Cardiac muscle cell (in vitro differentiated cells and primary cell): ENCODE measurements at places on chromosomes 3 and 15.

DNA sequence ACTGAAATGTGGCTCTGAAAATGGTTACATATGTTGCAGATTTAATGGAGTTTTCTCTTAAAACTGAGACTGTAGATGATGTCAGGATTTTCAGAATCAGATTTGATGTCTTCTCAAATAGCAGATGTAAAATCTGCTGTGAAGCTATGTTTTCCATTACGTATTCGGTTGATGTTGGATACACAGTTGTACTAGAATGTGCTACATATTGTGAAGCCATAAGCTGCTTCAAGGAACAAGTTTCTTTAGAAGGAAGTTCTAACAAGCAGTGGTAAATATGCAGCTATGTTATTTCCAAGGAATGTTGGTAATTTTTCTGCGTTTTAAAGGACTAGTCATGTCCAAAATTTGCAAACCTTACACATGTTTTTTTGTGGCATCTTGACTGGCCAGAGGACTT lies 197.7 kb downstream of the RBMS3 start:
- no peak for DNase-seq

DNA sequence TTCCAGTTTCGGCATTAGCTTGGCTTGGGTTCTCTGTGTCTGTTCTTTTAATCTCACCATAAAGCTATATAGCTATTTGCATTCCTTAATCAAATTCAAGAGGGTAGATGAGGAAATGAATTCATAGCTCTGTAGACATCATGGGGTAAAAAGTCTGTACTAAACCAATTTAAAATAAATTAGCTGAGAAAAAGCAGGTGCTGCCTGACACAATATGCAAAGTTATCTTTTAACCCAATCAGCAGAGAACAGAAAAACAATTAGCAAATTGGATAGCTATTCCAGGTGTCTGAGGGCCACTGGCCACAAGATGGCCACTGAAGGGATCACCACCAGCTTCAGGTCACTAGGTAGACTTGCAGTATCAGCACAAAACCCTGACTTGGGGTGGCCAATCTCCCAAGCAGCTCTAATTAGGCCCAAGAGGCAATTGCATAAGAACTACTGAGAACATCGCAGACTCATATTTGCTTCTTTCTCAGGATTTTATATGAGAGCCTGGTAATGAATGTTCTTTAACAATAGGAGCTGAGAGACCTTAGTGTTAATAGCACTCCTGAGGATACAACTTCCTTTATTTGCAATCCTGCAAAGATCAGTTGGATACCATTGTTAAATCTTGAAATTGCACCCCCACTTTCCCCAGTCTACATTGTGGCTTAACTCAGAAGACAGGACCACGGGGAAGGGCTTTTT lies 494.3 kb downstream of the PDCD6IP start:
- DNase-seq: no peak

DNA sequence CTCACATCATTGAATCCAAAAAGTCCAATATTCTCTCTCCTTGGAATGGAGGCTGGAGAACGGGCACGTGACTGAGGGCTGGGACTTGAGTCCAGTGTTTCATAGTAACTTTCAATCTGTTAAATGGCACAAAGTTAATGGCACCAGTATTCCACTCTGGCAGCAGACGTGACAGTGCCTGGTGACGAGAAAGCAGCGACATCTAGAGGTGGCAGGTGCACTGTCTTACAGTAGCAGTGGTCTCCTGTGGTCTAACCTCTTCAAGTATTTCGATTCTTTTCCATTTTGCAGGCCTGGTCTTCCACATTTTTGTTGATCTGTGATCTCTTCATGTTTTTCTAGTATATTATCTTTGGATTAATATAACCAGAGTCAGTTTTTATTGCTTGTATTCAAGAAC lies 107.1 kb downstream of the OXSM start:
- DNase-seq: no peak

- no peak for DNase-seq
These were observed 162.7 kb upstream of the AGTR1 start for GRCh38 chr3:148535001-148535400.

DNA sequence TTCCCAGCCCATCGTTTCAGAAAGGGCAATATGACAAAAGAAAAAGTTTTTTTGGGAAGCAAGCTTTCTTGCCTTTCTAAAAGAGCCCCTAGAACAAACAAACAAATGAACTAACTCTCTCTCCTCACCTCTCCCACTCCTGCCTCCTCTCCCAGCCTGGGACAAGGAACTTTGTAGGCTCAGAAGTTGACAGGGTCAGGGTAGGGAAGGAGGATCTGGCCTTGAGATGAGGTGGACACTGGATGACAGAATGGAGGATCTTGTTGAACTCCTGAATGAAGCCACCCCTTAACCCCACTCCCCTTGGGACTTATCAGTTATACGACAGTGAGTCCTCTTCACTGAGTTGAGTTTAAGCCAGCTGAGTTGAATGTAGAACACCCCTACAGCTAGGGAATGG lies 1.6 kb upstream of the ITGA11 start:
- no peak for DNase-seq

- peak; percentile 36 for DNase-seq
These were observed 109.1 kb downstream of the IQSEC1 start for GRCh38 chr3:12963922-12964701.

DNA sequence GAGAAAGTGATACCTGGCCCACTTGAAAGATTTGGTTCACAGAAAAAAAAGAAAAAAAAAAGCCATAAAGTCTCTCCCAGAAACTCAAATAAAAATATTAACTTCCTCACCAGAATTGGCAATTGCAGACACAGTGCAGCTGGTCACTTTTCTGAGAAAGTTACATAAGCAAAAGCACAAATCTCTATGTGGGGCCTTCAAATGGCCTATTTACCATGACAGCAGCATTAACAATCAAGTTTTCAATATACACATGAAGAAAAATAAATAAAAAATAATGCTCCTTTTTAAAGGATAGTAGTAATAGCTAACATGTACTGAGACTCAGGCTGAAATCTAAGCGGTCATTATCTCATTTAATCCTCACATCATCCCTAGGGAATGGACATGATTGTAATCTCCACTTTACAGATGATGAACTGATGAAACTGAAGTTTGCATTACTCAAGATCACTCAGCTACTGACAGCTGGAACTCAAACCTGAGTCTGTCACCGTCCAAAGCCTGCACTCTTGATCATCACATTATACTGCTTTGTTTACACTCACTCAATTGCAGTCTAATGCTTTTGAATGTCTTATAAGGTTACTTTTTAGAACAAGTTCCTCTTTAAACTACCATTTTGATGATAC lies 3.3 kb downstream of the NPTN start:
- no peak for DNase-seq

DNA sequence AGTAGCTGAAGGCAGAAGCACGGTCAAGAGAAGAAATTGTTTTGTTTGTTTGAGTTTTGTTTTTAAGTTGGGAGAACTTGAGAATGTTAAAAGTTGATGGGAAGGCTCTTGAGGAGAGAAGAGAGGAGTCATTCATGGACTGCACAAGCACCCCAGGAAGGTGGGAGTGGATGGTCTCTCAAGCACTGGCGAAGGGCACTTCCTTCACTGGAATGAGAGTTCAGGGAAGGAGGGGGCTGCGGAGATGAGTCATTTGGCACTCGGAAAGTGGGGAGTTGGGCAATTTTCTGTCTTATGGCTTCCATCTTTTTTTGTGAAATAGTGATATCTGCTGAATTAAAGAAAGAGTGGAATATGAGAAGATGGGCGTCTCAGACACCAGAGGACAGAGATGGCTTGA lies 66.0 kb downstream of the ATP13A4 start:
- DNase-seq: no peak

DNA sequence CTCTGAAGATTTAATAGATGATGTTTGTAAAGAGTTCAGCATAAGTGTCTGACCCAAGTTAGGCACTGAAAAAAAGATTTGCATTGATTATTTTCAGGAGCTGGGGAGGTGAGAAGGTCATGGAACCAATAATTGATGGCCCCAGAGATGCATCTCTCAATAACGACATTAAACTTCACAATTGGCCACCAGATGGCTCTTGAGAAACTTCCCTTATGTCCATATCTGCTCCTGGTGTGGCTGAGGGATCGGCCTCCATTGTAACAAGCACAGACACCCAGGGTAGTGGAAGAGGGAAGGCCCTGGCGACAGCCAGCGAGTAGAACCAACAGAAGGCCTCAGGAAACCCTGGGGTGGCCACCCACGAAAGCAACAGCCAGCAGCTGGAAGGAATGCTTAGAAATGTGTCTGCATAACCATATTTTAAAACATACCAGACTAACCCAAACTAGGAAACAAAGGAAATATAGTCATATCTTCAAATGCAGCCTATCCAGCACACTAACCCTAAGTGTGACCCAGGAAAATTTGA lies 536.7 kb downstream of the SOX2 start:
- no peak for DNase-seq

GRCh38 chr3:112873632-112874031 lies 27.0 kb upstream of the CD200R1L start:
- DNase-seq: no peak

DNA sequence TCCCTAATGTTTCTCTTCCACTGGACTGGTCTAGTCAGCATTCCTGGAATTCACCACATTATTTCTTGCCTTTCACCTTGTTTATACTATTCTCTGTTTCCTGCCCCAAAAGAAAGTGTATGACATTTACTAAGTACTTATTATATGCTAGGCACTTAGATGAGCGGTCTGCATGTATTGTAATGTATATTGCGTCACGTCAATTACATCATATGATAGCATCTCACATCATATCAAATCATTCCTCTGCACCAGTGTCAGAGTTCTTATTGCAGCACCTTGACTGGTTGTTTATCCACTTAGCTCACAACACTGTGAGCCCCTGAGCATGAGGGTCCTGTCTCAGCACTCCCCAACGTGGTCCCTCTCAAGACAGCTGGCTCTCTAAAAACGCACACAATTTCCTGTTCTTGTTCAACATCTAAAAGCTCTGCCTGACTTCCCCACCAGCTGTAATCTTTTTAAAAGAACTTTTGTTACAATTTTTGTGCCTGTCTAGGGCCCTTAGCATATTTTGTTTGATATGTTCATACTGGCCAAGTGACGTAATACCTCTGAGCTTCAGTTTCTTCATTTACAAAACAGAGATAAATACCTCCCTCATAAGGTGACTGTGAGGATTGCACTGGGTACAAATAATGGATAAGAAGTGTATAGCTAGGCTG lies 58.8 kb downstream of the ARHGAP31 start:
- DNase-seq: no peak

- DNase-seq: no peak
These were observed 145.7 kb upstream of the PLAAT1 start for GRCh38 chr3:193095366-193095765.

DNA sequence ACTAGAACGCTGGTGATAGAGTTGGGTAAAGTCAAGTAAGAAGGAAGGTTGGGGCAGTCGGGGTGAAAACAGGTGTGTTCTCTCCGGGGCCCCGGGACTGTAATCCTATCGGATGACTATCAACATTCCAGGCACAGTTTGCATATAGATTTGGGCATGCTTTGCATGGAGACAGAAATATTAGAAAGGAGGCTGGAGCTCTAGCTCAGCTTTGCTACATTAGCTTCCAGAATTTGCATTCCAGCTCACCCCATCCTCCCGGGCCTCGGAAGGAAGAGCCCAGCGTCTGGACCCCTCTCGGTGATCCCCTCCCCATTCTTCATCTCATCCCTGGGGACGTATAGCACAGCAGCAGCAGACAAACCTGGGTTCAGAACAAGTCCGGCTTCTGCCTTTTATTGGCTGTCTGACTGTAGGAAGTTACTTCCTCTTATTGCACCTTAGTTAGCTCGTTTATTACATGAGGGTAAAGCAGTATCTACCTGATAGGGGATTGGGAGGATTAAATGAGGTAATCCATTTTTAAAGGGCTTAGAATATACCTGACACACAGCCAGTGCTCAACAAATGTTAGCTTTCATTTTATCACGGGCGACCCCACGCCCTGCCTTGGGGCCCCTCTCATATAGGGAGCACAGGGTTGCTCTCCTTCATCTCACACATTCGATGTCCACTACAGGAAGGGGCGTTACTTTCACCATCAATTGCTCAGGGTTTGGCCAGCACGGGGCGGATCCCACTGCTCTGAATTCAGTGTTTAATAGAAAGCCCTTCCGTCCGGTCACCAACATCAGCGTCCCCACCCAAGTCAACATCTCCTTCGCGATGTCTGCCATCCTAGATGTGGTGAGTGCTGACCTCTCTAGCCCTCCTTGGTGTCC lies 3.2 kb downstream of the HTR3E start:
- no peak for DNase-seq

DNA sequence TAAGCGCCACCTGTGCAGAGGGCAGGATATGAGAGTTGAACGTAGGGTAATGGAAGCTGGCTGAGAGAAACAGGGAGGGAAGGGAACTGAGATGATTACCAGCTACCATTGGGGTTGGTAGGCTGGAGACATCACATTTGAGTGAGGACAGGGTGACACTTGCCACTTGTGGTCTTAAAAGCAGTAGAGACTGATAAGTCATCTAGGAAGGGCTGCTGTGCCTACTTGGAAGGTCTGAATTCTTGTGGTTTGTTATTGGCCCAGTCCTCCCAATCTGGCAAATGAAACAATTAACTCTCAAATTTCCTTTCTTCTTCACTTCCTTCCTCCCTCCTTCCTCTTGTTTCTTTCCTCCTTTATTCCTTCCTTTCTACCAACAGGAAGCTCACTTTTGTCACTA lies 46.8 kb downstream of the COL6A5 start:
- DNase-seq: no peak

GRCh38 chr3:119359476-119360326 lies 65.5 kb downstream of the ARHGAP31 start:
- DNase-seq: no peak

GRCh38 chr3:155316426-155316825 lies 22.9 kb upstream of the STRIT1 start:
- DNase-seq: no peak

- no peak for DNase-seq
These were observed 297.8 kb downstream of the SATB1 start for GRCh38 chr3:18127174-18127858.

DNA sequence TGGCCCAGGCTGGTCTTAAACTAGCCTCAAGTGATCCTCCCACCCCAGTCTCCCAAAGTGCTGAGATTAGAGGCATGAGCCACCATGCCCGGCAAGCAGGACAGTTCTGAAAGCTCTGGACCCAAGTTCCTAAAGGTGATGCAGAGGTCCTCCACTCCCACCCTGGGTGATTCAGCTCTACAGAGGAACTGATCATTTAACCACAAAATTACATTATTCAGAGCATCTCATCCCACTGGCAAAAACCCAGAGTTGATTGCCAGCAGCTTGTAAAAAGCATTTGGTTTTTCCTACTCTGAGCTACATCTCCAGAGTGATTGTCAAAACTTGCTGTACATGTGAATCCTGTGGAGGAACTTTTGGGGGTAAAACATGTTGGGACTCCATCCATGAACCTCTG lies 60.2 kb downstream of the SLTM start:
- DNase-seq: peak; percentile 65
